Hepatocyte (in vitro differentiated cells): ENCODE measurements at places on chromosomes 7 and 10. TPM values are rescaled to one million over a fixed set of nuclear protein-coding genes. Genes with fewer than 3 reads are reported as not detected.

DNA sequence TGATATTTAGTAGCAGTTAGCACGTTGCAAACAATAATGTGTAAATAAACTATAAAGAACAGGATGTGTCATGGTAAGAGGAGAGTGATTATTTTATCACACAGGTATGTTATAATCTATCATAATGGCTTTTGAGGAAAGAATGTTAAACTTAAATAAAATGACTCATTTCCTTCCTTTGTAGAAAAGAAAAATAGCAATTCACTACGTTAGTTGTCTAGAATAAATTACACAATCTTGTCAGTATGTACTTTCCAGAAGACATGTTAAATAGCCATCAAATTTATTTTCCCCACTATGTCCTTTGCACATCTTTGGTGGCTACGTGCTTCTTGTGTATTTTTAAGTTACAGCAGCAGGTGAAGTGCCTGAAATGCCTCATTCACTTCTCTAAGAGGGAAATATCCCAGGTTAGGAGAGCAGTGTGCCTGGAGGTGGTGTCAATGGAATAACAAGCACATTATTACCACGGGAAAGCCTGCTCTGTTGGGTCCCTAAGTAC, 133.8 kb downstream of the SEMA3A start:
- DNase-seq, result no peak

DNA sequence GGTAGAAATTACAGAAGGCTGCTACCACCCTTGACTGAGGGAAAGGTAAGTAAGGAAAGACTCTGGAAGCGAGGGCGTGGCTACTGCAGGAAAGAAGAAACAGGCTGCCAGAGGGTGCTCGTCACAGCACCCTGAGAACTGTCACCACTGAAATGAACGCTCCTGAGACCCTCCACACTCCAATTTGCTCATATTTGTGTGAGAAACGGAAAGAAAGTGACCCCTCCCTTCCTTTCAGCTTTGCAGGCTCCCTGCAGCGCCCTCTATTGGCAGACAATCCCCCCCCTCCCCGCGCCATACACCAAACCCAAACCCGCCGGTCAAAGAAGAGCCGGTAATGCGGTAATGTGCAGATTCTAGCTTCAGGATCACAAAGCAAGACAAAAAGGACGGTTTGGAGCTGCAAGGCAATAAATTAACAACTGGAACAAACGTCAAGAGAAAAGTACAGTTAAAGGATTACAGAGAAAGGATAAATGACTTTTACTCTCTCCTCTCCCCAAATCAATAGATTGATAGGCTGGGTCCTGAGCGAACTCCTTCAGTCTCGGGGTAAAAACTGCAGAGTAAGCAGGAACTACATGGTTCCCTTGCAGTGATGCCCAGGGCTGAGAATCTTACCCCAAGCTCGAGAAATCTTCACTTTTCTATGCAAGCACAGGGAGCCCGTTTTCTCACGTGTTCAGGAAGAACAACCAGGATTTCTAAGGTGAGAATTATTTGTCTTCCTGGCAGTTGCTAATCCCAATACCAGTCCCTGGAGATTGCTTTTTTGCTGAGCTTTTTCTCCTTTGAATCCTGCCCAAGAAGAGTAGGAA, 47.6 kb downstream of the STEAP1B start:
- DNase-seq, result peak; percentile 76

DNA sequence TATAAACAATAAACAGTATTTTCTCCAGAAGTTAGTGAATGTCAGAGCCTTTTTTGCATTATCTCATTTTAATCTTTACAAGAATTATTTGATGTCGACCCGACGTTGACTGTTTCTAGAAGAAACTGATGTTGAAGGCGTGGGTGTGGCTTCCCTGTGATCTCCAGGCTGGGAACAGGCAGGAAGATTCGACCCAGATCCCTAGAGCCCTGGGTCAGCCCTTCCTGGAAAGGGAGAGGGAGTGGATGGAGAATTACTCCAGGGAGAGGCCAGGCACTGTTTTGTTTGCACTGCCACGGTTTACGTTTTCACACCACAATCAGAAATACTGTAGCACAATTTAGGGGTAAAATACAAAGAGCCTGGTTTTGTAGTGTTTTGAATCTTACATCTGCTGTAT, 133.1 kb downstream of the ADARB2 start:
- no peak for DNase-seq

- DNase-seq, result no peak
Observed at GRCh38 chr10:95172851-95173250, 21.2 kb upstream of the ACSM6 start.

DNA sequence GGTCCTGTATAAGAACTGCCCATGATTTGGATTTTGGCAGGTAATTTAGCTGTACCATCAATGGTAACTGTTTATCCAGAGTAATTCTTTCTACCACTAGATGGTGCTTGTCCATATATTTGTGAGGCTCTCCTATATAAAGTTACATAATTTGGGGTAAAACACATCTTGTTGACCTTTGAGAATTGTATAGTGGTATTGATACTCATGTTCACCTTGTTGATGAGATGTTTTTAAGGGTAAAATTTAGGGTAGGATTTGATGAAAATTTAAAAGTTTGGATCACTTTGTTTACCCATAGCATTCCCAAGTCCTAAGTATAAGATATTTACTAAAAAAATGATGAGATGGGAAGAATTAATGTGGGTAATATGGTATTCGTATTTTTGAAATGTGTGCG, 31.6 kb downstream of the ST7 start:
- peak; percentile 11 for DNase-seq

GRCh38 chr10:31396376-31396775, 77.4 kb downstream of the ZEB1 start:
- no peak for DNase-seq

DNA sequence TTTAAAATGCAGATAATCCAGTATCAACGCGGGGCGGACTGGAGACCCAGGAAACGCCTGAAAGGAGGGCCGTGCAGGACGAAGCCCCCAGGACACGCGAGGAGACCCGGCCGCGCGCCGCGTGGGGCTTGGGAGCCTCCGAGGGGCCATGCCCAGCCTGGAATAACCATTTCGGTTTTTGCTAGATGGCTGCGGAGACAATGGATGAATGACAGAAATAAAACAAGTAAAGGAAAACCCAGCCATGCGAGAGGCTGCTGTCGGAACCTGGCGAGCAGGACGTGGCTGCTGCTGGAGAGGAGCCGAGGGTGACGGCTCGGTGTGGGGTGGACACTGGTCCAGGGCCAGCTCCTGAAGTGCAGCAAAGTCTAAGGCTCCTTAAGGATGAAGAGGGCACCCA, 227.2 kb upstream of the ADARB2 start:
- DNase-seq, result no peak

DNA sequence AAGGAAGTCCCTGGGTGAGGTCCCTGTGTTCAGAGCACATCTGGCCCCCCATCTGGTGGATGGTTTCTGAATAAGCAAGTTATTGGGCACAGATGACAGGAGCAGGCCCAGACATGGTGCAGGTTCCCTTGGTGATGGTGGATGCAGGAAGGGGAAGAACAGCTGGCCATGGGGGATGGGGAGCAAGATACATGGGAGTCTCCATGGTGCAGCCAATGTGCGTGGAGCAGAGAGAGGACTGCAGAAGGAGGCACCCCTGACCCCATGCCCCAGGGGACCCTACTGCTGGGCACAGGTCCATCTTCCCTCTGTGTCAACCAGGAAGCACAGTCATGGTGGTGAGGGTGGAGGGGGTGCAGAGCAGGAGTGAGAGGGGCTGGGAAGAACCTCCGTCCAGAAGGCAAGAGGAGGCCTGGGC, 43.8 kb upstream of the RABGEF1 start:
- no peak for DNase-seq

GRCh38 chr10:123642293-123642692, 23.9 kb upstream of the GPR26 start:
- no peak for DNase-seq

PLCE1 gene
- polyA plus RNA-seq, result 4.7 and 5.2 TPM in 2 replicates
